NCI-H1092 treated with DMSO at 0.1 percent for 48 hours (cell line): ENCODE measurements at places on chromosomes 7 and 10.

GRCh38 chr7:16492513-16493062 lies 27.1 kb upstream of the SOSTDC1 start:
- no peak for DNase-seq

DNA sequence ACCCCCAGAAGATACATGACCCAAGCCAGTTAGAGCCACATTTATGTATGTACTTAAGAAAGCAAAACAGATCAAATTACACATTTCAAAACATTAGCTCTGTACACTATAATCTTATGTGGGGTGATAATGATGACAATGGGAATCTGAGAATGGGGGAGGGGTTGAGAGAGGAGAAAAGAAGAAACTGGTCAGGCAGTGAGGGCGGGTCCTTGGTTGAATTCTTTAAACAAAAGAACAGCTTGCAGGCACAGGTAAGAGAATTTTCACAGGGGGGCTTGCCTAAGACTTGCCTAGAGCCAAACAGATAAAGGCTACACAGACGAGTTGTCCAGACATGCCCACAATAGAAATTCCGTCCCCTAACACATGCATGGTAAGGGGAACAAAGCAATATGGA lies 76.8 kb upstream of the PTER start:
- DNase-seq, result no peak

GRCh38 chr10:79308969-79309665 lies 38.2 kb upstream of the PPIF start:
- no peak for DNase-seq

DNA sequence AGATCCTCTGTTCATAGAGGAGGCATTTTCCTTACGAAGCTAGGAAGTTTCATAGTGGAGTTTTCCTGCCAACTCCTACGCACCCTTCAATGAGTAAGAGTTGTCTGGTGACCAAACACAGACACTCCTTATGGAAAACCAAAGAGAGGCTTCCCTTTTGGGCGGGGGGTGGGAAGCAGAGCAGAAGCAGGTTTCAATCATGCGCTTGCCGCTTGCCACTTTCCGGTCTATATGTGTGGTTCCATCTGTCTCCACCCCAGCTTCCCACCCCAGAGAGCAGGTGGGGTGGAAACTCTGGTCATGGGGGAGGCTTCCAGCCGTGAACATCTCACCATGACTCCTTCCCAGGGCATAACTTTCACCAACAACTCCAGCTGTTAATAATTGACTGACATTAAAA lies 68.8 kb upstream of the GRB10 start:
- DNase-seq, result no peak

DNA sequence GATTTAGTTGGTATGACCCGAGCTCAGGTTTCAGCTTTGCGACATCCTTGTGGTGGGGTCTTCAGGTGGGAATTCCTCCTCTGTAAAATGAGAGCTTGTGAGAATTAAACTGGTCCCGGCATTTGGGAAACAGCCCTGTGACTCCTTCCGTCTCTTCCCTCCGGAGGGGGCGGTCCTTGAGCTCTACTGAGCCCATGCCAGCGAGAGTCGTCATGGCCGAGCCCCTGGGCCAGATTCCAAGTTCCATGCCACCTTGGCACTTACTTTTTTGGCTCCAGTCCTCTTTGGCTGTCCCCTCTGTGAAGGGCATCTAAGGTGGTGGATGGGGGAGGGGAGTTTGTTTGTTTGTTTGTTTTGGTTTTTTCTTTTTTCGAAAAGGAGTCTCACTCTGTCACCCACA lies 47.6 kb downstream of the GTF2IRD1 start:
- peak; percentile 10 for DNase-seq
